ENCODE measurements at places on chromosomes 7 and 10. TPM values are rescaled to one million over a fixed set of nuclear protein-coding genes. Genes with fewer than 3 reads are reported as not detected.

Gene SPDYE2
- polyA plus RNA-seq = 2.6 TPM

- DNase-seq = no peak
These were observed 31.4 kb upstream of the CREB3L2 start for GRCh38 chr7:138033241-138033640.

- no peak for DNase-seq
These were observed 18.5 kb upstream of the TNS3 start for GRCh38 chr7:47600199-47601118.

DNA sequence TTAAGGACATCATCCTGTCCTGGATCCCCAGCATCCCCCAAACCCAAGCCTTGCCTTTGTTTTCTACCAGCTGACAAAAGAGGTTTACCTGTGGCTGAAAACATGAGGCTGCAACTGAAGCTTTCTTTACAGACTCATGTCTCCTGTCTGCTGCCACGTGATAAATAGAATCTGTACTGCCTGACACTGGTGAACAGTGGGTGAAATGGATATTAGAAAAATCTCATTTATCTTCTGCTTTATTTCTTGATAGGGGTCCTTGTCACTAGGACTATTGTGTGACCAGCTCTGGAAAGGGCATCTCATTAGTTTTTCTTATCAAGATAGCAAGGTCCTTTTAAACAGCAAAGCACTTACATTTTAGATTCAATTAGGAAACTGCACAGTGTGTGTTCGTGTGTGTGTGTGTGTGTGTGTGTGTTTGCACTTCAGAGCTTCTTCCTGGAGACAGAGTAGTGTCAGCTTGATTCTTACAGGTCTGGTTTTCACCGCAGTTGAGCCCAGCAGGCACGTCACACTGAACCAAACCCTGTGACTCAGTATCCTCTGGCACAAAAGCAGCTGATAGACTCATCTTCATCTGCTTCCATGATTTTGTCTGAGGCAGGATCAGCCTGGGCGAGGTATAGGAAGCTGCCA is 373.5 kb upstream of the CELF2 start:
- no peak for DNase-seq

Gene CDH23
- 4.7 TPM for polyA plus RNA-seq

Gene MRLN
- not detected for polyA plus RNA-seq

DNA sequence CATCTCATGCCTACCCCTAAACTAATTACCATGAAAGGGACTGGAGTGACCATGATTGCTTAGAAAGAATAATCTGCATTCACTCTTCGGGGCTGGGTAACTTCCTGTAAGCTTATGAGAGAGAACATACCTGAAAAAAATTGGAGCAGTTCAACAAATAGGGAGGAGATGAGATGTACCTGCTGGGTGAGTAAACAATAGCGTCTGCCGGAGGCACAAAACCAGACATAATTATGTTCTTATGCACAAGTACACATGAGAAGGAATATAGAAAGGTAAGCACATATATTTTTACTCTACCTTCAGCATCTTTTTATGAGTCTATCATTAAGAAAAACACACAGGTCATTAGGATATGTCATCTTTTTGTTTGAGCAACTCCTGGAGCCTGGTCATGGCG is 224.6 kb upstream of the FERD3L start:
- DNase-seq = no peak

Gene PRSS37
- 0.08 TPM for polyA plus RNA-seq

Gene CTAGE4
- 1.4 TPM for polyA plus RNA-seq

GRCh38 chr7:55127135-55127551 is 108.3 kb downstream of the EGFR start:
- no peak for DNase-seq

DNA sequence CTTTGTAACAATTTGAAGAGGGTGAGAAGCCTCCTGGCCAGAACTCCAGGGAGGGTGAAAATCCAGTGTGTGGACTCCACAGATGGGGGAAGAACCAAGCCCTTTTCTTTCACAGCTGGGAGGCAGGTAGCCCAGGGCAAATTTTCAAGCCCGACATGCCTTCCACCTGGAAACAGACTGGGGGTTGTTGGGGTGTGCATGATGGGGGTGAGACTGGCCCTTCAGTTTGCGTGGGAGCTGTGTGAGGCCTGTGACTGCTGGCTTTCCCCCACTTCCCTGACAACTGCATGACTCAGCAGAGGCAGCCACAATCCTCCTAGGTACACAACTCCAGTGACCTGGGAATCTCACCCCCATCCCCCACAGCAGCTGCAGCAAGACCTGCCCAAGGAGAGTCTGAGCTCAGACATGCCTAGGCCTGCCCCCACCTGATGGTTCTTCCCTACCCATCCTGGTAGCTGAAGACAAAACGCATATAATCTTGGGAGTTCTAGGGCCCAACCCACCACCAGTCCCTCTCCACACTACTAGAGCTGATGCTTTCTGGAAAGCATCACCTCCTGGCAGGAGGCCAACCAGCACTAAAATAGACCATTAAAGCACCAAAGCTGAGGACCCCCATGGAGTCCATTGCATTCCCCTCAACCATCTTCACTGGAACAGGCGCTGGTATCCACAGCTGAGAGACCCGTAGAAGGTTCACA is 445.4 kb downstream of the TFEC start:
- no peak for DNase-seq

GRCh38 chr10:114481055-114481454 is 76.8 kb upstream of the AFAP1L2 start:
- DNase-seq = no peak

DNA sequence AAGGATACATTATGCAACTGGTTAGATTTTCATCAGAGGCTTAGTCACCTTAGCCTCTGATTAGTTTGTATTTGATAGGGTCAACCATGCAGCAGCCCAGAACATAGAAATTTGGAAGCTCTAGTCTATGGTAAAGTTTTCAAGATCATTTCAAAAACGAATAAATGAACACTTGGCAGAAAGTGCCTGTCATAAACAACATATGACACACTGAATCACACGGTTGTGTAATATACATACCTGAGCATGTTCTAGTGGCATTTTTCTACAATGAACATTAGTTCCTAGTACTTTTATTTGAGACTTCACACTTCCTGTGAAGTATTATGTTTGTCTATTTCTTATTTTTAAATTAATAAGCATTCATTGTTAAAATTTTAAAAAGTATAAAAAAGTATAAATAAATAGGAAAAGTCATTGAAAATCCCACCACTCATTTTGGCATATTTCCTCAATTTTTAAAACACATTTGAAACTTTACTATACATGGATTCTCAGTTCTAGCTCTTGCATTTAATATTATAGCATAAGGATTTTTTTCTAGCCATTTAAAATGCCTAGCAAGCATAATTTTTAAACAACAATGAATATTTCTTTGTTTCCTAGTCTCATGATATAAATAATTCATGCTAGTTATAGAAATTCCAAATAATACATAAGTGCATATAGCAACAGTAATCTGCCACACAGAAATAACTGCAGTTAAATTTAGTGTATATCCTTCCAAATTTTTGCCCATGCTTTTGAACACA is 25.7 kb upstream of the PRPS1L1 start:
- no peak for DNase-seq

- DNase-seq = no peak
These were observed 30.1 kb downstream of the KLF6 start for GRCh38 chr10:3754727-3755439.

GRCh38 chr7:151706277-151707104 is 170.4 kb downstream of the PRKAG2 start:
- DNase-seq = no peak

DNA sequence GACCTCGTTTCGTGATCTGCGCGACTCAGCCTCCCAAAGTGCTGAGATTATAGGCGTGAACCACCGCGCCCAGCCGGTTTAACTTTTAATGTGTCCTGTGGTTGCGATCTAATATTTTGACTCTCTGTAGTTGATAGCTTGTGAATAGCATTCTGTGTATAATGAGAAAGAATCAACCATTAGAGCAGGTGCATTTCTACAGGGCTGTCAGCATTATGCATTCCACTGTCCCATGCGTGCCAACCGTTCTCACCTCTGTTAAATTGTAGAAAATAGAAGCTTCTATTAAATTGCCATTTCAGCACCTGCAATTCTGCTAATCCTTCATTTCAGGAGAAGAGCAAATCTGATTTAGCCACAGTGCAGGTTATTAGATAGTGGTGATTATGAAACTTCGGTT is 61.7 kb downstream of the VIM start:
- DNase-seq = no peak

DNA sequence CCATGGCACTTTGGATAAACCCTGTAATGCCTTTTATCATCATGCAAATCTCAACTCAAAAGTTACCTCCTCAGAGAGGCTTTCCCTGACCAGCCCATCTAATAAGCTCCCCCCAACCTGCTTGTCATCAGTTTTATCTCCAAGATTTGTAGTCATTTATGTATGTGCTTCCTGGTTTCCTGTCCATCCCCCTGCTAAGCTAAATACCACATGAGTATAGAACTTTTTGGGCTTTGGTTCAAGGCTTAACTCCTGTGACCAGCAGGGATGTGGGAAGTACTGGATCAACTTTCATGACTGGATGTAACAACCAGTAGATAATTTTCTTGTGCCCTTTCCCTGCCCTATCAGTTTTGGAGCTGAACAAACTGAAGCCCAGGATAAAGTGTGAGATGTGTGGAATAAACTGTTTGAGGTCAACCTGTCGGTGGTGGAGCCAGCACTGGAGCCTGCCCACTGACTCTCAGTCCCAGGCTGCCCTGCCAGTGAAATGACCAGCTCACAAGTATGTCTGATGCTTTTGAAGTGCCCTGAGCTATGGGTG is 148.6 kb downstream of the CYP26A1 start:
- DNase-seq = no peak

- no peak for DNase-seq
These were observed 61.0 kb downstream of the PLPP4 start for GRCh38 chr10:120517881-120518484.

- DNase-seq = no peak
These were observed 128.3 kb downstream of the PRPF18 start for GRCh38 chr10:13715100-13715499.

DNA sequence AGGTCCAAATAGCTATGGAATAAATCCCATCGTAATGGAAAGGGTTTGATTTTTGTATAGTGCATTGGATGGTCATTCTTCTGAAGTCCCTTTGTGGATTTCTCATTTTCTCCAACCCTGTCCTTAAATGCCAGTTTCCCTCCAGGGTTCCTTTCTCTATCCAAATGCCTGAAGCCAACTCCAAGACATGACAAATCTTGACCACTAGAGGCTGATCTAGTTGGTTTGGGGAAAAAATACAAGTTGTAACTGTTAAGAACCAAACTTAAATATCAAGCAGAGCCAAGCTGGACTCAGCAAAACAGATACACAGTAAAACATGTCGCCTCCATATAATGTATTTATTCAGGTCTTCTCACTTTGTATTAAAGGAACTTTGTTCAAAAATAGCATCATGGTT is 28.7 kb downstream of the FRMD4A start:
- DNase-seq = no peak

Gene ANKRD7
- not detected for polyA plus RNA-seq

Gene TSPAN13
- polyA plus RNA-seq = 8.9 TPM

GRCh38 chr10:24894309-24894708 is 58.1 kb downstream of the PRTFDC1 start:
- DNase-seq = no peak

DNA sequence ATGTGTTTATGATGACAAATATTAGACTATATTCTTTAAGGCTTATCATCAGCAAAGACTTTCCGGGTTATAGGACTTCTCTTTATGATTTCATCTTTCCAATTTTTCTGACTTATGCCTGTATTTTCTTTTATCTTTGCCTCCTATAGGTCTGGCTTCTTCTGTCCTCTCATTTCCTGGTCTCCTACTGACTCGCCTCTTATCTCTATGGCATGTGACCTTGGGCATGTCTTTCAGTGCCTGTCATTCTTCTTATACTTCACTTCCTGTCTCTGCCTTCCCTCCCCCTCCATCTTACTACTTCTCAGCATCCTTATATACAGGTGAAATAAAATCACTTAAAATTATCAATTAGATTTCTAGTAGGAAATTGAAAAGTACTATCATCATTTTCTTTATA is 42.2 kb downstream of the PCDH15 start:
- no peak for DNase-seq

- no peak for DNase-seq
These were observed 53.2 kb downstream of the GAD2 start for GRCh38 chr10:26269754-26270153.

Gene ADCY1
- 6.7 TPM for polyA plus RNA-seq

Gene NUTM2A
- polyA plus RNA-seq = 0.57 TPM

DNA sequence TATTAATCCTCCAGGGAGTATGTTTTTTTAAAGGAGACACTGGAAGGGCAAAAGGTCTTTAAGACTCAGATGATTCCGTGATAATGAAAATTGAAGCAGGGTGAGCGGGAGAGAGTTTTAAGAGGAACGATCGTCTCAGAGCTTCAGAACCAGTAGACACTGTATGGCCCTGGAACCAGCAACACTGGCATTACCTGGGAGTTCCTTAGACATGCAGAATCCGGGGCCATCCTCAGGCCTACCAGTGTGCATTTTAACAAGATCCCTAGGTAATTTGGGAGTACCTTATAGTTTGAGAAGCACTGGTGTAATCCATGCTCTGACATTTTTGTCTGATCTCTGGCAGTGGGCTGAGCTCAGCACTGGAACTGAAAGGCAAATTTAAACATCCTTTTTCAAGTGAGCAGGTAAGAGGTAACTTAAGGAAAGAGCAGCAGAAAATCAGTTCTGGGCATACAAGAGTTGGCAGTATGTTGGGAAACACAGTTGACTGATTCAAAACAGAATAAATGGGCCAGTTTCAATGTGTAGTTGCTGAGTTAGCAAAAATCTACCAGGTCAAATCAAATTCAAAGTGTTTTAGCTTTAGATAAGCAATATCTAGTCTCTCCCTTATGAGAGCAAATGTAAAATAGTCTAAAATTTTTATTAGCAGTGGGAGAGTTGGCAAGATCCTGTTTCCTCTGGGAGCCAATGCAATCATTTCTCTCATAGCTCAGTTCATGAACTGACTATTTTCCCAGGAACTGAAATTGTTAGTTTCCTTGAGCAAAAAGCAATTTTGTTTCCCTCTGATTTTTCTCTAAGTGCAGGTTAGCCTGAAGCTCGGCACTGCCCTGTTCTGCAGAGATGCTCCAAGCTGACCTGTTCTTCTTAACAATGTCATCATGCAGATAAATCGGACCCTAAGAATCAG is 97.2 kb upstream of the ELMO1 start:
- no peak for DNase-seq

GRCh38 chr7:148241700-148242293 is 348.8 kb upstream of the C7orf33 start:
- DNase-seq = no peak

DNA sequence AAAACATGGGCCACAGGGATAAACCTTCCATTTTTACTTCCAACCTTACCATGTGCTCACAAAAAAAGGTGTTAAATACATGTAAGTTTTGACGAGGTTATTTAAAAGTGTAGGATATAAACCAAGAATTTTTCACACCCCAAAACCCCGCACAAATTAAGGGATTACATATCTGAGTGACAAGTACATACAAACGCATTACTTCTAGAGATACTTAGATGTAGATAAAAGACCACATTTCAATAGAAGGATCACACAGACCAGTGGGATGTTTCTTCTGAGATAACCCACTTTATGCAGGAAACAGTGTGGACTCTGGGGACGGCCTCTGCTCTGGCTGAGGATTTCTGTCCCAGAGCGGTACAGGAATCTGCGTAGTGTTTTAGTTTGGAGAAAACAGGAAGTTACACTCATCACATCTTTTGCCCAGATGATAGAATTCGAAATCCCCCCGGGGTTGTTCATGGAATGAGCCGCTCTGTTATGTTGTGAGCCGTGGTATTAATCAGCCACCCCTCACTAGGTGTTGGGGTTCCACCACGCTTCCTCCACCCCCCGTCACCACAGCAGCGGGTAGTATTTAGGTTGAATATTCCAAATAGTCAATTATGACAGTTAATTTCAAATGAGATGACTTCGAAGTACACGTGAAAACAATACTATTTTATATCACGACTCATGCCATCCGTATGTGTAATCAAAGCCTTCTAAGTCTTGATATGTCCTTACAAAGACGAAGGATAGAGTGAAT is 1.3 kb upstream of the CUL1 start:
- DNase-seq = no peak
